ENCODE measurements at places on chromosomes 5 and 9. TPM values are rescaled to one million over a fixed set of nuclear protein-coding genes. Genes with fewer than 3 reads are reported as not detected.
A peak's percentile ranks its signal among the peaks of the same experiment; 100 is the strongest.

The SHOC1 gene
- total RNA-seq = not detected

The ABLIM3 gene
- total RNA-seq = not detected

The FOXD4L5 gene
- not detected for total RNA-seq

The IL13 gene
- 231 TPM for total RNA-seq

The GABRA1 gene
- total RNA-seq = not detected

The ZFAND5 gene
- total RNA-seq = 121 TPM

The NIPAL4 gene
- total RNA-seq = 2.2 TPM

GRCh38 chr5:149452665-149453617 is 73.8 kb upstream of the IL17B start:
- no peak for DNase-seq
- H3K4me1 ChIP-seq = peaks cover 2% of the 10 kb centered on the region
- H3K27ac ChIP-seq = no peak overlapping the region

- H3K4me3 ChIP-seq = no peak overlapping the region
- H3K36me3 ChIP-seq = no peaks in the 10 kb centered on the region
- no peak for DNase-seq
- no peak overlapping the region for H3K27ac ChIP-seq
These were observed 157.4 kb downstream of the EDIL3 start for GRCh38 chr5:84227236-84227635.

DNA sequence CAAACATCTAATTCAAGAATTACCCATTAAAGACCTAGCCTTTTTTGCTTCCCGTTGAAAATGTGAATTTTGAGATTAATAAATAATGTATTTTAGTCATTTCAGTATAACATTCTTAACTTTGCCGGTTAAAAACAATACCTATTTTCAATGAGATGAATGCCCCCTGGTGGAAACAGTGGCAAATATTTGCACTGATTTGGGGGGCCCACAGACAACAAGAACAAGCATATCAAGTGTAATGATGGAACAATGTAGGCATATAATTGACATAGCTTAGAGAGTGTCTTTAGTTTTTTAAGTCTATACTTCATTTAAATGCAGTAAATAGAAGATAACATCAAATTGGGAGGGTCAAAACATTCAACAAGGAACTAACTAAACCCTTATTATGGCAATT is 111.9 kb downstream of the NTRK2 start:
- DNase-seq = peak; percentile 70
- peaks cover 16% of the 10 kb centered on the region for H3K27me3 ChIP-seq
- no peak overlapping the region for H3K27ac ChIP-seq
- no peak overlapping the region for H3K4me3 ChIP-seq
- H3K36me3 ChIP-seq = no peaks in the 10 kb centered on the region

DNA sequence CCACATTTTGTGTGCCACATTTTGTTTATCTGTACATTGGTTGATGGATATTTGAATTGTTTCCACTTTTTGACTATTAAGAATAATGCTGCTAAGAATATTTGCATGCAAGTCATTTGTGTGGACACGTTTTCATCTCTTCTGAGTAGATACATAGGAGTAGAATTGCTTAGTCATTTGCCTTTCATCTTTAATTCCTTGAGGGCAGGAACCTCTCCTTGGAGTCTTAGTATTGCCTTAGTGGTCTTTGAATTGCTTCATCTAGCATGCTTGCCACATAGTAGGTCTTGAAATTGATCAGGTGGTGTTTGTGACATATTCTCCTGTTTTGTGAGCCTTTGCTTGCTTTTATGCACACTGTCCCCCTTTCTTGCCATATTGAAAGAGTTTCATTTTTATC is 128.5 kb downstream of the NR3C1 start:
- no peaks in the 10 kb centered on the region for H3K27me3 ChIP-seq
- no peak for DNase-seq
- H3K27ac ChIP-seq = no peak overlapping the region
- peaks cover 7% of the 10 kb centered on the region for H3K4me1 ChIP-seq
- peaks cover 22% of the 10 kb centered on the region for H3K36me3 ChIP-seq

DNA sequence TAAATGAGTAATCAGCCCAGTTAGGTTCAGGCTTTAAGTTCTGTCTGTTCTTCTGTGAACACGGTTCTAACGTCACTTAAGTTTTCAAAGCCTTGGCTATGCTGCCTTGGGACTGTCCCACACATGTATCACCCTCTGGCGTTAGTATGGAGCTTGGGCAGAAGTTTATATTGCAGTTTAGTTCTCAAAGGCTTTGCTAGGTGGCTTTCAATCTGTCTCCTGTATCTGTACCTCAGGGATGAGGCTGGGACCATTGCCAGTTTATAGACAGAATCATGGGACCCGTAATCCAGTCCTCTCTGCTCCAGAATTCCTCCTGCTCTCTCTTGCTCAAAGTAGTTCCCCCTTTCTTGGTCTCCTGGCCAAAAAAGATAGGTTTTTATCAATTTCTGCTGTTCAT is 12.1 kb downstream of the C9orf40 start:
- H3K36me3 ChIP-seq = no peaks in the 10 kb centered on the region
- no peak overlapping the region for H3K27ac ChIP-seq
- no peak overlapping the region for H3K4me3 ChIP-seq
- peaks cover 11% of the 10 kb centered on the region for H3K27me3 ChIP-seq
- H3K4me1 ChIP-seq = peaks cover 10% of the 10 kb centered on the region

DNA sequence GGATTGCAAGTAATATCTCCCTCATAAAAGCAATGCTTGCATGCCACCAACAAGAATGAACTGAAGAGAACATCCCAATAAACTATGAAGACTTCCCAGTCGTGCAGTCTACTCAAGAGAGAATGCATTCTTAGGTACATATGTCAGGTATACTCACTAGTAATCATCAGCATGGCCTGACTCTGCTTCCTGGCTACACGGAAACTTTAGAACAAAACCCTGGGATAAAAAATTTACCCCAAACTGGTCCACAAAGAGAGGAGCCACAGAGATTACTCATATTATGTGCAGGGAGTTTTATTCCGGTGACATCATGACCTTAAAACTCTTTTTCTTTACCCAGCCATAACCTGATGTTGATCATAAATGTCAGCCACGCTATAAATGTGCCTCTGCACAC is 57.5 kb upstream of the PAPPA start:
- H3K36me3 ChIP-seq = no peaks in the 10 kb centered on the region
- DNase-seq = no peak
- no peak overlapping the region for H3K4me3 ChIP-seq
- H3K4me1 ChIP-seq = no peaks in the 10 kb centered on the region

- H3K36me3 ChIP-seq = no peaks in the 10 kb centered on the region
- DNase-seq = no peak
- no peak overlapping the region for H3K27ac ChIP-seq
- H3K4me1 ChIP-seq = no peaks in the 10 kb centered on the region
- no peak overlapping the region for H3K4me3 ChIP-seq
These were observed 58.1 kb upstream of the ZNF354A start for GRCh38 chr5:178788381-178789085.

DNA sequence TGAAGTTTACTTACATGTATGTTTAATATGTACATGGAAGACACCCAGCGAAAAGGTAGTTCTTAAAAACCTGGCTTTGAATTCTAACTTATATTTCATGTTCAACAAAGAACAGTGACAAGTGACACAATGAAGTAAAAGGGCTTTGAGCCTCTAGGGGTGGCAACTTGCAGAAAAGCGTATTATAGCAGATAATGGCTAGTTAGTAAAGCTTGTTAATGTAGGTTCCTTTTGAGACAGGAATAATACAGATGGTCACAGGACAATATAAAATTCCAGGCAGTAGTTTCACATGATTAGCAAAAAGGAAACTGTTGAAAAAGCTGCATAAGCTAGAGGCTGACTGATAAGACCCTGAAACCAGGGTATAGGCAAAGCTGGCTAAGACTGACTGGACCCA is 132.4 kb upstream of the FTMT start:
- no peaks in the 10 kb centered on the region for H3K4me1 ChIP-seq
- no peaks in the 10 kb centered on the region for H3K36me3 ChIP-seq
- no peak overlapping the region for H3K4me3 ChIP-seq

GRCh38 chr5:7822449-7822848 is 28.5 kb downstream of the CFAP90 start:
- H3K4me1 ChIP-seq = no peaks in the 10 kb centered on the region
- H3K36me3 ChIP-seq = no peaks in the 10 kb centered on the region
- H3K27me3 ChIP-seq = peaks cover 7% of the 10 kb centered on the region
- DNase-seq = no peak
- H3K27ac ChIP-seq = no peak overlapping the region

- peaks cover 2% of the 10 kb centered on the region for H3K27me3 ChIP-seq
- H3K4me3 ChIP-seq = no peak overlapping the region
- no peak overlapping the region for H3K27ac ChIP-seq
- H3K36me3 ChIP-seq = peaks cover 2% of the 10 kb centered on the region
- peaks cover 13% of the 10 kb centered on the region for H3K4me1 ChIP-seq
These were observed 111.0 kb upstream of the PTCH1 start for GRCh38 chr9:95627802-95628201.

DNA sequence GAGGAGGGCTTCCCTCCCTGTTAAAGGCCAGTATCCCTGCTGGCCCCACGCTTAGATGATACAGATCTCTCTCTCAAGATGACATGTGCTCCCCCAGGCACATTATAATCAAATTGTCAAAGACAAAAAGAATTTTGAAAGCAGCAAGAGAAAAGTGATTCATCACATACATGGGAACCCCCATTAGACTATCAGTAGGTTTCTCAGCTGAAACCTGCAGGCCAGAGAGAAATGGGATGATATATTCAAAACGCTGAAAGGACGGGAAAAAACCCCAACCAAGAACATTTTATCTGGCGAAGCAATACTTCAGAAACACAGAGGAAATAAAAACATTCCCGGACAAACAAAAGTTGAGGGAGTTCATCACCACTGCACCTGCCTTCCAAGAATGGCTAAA is 78.7 kb downstream of the CAMSAP1 start:
- peaks cover 28% of the 10 kb centered on the region for H3K36me3 ChIP-seq
- peaks cover 6% of the 10 kb centered on the region for H3K4me1 ChIP-seq
- H3K27me3 ChIP-seq = no peaks in the 10 kb centered on the region
- H3K27ac ChIP-seq = no peak overlapping the region
- no peak overlapping the region for H3K4me3 ChIP-seq
- DNase-seq = no peak

DNA sequence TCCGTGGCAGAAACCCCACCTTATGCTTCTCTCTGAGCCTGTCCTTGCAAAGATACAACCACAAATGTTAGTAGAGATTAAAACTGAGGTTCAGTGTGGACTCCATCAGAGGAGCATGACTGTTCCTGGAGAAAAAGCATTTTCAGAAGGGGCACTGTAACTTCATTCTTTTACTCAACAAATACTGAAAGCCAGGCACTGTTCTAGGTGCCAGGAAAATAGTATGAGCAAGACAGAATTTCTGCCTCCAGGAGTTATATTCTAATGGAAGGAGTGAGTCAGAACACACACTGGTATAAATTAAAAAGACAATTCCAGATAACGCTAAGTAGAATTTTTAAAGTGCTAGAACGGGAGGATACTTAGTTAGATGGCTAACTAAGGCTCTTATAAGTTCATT is 251.4 kb upstream of the GAS1 start:
- H3K36me3 ChIP-seq = no peaks in the 10 kb centered on the region
- no peak for DNase-seq
- H3K27ac ChIP-seq = no peak overlapping the region
- H3K4me3 ChIP-seq = no peak overlapping the region
- no peaks in the 10 kb centered on the region for H3K4me1 ChIP-seq

- H3K4me3 ChIP-seq = no peak overlapping the region
- H3K27me3 ChIP-seq = peaks cover 6% of the 10 kb centered on the region
- H3K27ac ChIP-seq = no peak overlapping the region
- H3K36me3 ChIP-seq = no peaks in the 10 kb centered on the region
- no peaks in the 10 kb centered on the region for H3K4me1 ChIP-seq
These were observed 127.2 kb upstream of the ZNF366 start for GRCh38 chr5:72634444-72634843.

DNA sequence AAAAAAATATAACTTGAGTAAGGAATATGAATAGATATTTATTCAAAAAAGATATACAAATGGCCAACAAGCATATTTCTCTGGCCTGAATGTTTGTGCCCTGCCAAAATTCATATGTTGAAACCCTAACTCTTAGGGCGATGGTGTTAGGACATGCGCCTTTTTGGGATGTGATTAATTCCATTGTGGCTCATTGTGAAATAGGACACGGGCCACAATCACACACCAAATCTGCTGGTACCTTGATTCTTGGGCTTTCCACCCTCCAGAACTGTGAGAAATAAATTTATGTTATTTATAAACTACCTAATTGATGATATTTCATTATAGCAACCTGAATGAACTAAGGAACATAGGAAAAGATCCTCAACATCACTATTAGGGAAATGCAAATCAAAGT is 5.7 kb upstream of the IFNA21 start:
- H3K36me3 ChIP-seq = no peaks in the 10 kb centered on the region
- no peak for DNase-seq
- peaks cover 46% of the 10 kb centered on the region for H3K27me3 ChIP-seq
- H3K4me3 ChIP-seq = no peak overlapping the region
- H3K27ac ChIP-seq = no peak overlapping the region

- H3K4me3 ChIP-seq = no peak overlapping the region
- no peak for DNase-seq
- H3K27me3 ChIP-seq = no peaks in the 10 kb centered on the region
- peaks cover 8% of the 10 kb centered on the region for H3K4me1 ChIP-seq
- peaks cover 49% of the 10 kb centered on the region for H3K36me3 ChIP-seq
These were observed 24.2 kb downstream of the P4HA2 start for GRCh38 chr5:132203464-132203818.

- H3K27me3 ChIP-seq = peaks cover 47% of the 10 kb centered on the region
- no peak for DNase-seq
- H3K4me3 ChIP-seq = peak overlapping the region; percentile 94
- H3K27ac ChIP-seq = peak overlapping the region; percentile 62
- H3K4me1 ChIP-seq = peaks cover 40% of the 10 kb centered on the region
These were observed 1.7 kb upstream of the ZSWIM6 start for GRCh38 chr5:61330341-61330844.

Data from activated CD4-positive, alpha-beta T cell treated with anti-CD3 and anti-CD28 coated beads, Interleukin-2, amount 10 ng/mL, durations not matched to agents 24 days and 14 days (primary cell).